ENCODE measurements at places on chromosomes 4 and X. TPM values are rescaled to one million over a fixed set of nuclear protein-coding genes. Genes with fewer than 3 reads are reported as not detected.

GRCh38 chrX:119187298-119187697, 48.8 kb upstream of the PGRMC1 start:
- no peak overlapping the region for H3K4me3 ChIP-seq
- no peak for DNase-seq
- no peaks in the 10 kb centered on the region for H3K36me3 ChIP-seq
- H3K4me1 ChIP-seq = no peaks in the 10 kb centered on the region
- no peak overlapping the region for H3K27ac ChIP-seq
- H3K27me3 ChIP-seq = no peaks in the 10 kb centered on the region

GRCh38 chrX:7219153-7219705, 71.3 kb upstream of the PUDP start:
- no peak for DNase-seq
- H3K36me3 ChIP-seq = no peaks in the 10 kb centered on the region
- H3K4me1 ChIP-seq = no peaks in the 10 kb centered on the region
- H3K27me3 ChIP-seq = no peaks in the 10 kb centered on the region

DNA sequence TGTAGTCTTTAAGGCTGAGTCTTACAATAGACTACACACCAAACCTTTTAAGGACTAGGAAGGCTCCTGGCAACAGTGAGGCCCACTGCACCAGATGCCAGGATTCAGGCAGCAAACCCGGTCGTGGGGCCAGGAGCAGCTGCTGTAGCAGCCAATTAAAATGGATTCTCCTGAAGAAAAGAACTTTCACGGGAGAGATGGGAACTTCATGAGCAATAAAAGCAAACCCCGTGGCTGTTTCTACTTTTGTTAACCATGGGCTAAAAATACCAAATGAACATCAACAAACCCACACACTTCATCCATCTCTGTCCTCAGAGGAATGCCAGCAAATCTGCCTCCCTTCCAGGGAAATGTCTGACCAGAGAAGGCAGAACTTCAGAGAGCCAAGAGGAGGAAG, 101.4 kb downstream of the BTC start:
- no peak overlapping the region for H3K27ac ChIP-seq
- H3K4me3 ChIP-seq = no peak overlapping the region
- H3K27me3 ChIP-seq = no peaks in the 10 kb centered on the region
- no peak for DNase-seq

DNA sequence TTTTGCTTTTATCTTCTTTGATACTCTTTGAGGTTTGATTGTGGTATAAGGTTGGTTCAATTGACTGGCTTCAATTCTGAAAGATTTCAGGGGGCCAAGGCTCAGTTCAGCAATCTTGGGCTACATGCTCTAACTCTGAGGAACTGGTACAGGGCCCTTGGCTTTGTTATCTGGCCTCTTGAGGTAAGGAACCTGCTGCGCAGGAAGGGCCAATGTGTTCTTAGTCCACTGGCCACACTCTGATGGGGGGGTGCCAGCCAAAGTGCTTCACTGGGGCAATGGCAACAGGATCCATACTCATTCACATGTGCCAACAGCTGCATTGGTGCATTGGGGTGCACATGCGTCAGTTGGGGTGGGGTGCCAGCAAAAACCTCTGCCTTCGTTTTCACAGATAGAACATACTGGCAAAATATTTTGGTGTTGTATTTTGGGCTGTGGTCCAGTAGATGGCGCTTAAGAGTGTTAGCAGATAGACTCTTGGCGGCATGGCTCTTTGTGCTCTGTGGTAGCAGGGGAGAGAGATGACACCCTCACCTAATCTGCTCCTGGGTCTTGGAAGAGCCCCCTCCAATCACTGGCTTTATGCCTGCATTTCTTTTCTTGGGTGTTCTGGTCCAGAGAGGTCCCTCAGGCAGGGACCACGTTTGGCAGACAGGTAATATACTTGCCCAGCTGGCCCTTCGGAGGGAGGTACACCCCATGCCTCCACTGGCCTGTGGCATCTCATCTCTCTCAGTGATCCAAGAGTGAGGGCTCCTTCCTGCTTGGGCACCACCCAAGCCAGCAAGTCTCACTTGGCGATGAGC, 42.9 kb downstream of the NDST3 start:
- H3K4me1 ChIP-seq = no peaks in the 10 kb centered on the region
- H3K36me3 ChIP-seq = no peaks in the 10 kb centered on the region
- H3K27ac ChIP-seq = no peak overlapping the region
- H3K4me3 ChIP-seq = no peak overlapping the region

GRCh38 chr4:7781993-7782392, 157.7 kb downstream of the AFAP1 start:
- H3K4me1 ChIP-seq = no peaks in the 10 kb centered on the region
- no peak overlapping the region for H3K4me3 ChIP-seq
- H3K36me3 ChIP-seq = no peaks in the 10 kb centered on the region
- H3K27me3 ChIP-seq = no peaks in the 10 kb centered on the region

DNA sequence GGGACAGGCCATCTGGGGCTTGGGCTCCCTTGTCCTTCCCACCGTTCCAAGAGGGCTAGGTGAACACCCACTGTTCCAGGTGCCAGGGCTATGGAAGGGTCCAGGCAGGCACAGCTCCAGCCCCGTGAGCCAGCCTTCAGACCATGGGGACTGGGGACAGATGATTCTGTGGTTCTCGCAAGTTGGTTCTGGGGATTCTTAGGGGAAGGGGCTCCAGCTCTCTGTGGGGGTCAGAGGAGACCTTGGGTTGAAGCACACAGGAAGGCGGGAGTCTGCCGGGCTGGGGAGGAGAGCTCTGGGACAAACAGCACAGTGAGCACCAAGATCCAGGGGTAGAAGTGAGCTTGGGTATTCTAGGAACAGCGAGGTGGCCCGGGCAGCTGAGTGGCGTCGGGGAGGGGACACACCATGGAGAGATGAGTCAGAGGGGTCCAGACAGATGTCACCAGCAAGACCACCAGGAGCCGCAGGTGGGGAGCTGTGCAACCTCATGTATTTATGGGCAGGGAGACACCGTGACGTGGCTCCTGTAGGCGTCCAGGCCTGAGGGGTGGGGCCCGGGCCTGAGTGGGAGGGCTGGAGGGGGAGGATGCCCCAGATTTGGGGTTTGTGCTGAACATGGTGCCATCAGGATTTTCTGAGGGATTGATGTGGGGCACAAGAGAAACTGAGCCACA, 48.8 kb upstream of the HMX1 start:
- H3K27me3 ChIP-seq = peaks cover 5% of the 10 kb centered on the region
- H3K4me3 ChIP-seq = no peak overlapping the region
- no peaks in the 10 kb centered on the region for H3K36me3 ChIP-seq
- no peak overlapping the region for H3K27ac ChIP-seq

GRCh38 chrX:129510331-129510730, 13.0 kb downstream of the SMARCA1 start:
- no peak overlapping the region for H3K4me3 ChIP-seq
- no peaks in the 10 kb centered on the region for H3K36me3 ChIP-seq

- no peak overlapping the region for H3K4me3 ChIP-seq
These were observed 86.4 kb upstream of the UXT start for GRCh38 chrX:47745416-47745815.

GRCh38 chr4:116952530-116953136, 132.7 kb downstream of the TRAM1L1 start:
- no peak overlapping the region for H3K27ac ChIP-seq
- DNase-seq = no peak
- no peaks in the 10 kb centered on the region for H3K27me3 ChIP-seq
- H3K36me3 ChIP-seq = no peaks in the 10 kb centered on the region
- no peak overlapping the region for H3K4me3 ChIP-seq

- H3K27me3 ChIP-seq = no peaks in the 10 kb centered on the region
- peaks cover 7% of the 10 kb centered on the region for H3K4me1 ChIP-seq
- no peak overlapping the region for H3K27ac ChIP-seq
- H3K36me3 ChIP-seq = no peaks in the 10 kb centered on the region
- H3K4me3 ChIP-seq = no peak overlapping the region
- no peak for DNase-seq
These were observed 21.6 kb downstream of the PRIMPOL start for GRCh38 chr4:184671101-184671500.

- H3K27ac ChIP-seq = no peak overlapping the region
- DNase-seq = no peak
- no peak overlapping the region for H3K4me3 ChIP-seq
- H3K36me3 ChIP-seq = no peaks in the 10 kb centered on the region
- no peaks in the 10 kb centered on the region for H3K4me1 ChIP-seq
These were observed 2361.9 kb downstream of the ARAP2 start for GRCh38 chr4:33882246-33882990.

GRCh38 chr4:100070868-100071267, 119.4 kb downstream of the DDIT4L start:
- H3K27me3 ChIP-seq = no peaks in the 10 kb centered on the region
- no peaks in the 10 kb centered on the region for H3K4me1 ChIP-seq
- H3K27ac ChIP-seq = no peak overlapping the region
- no peak overlapping the region for H3K4me3 ChIP-seq
- no peak for DNase-seq
- H3K36me3 ChIP-seq = no peaks in the 10 kb centered on the region

GRCh38 chrX:14939644-14940043, 66.4 kb downstream of the MOSPD2 start:
- no peak overlapping the region for H3K27ac ChIP-seq
- H3K4me3 ChIP-seq = no peak overlapping the region
- DNase-seq = no peak
- no peaks in the 10 kb centered on the region for H3K4me1 ChIP-seq
- H3K27me3 ChIP-seq = no peaks in the 10 kb centered on the region
- no peaks in the 10 kb centered on the region for H3K36me3 ChIP-seq

DNA sequence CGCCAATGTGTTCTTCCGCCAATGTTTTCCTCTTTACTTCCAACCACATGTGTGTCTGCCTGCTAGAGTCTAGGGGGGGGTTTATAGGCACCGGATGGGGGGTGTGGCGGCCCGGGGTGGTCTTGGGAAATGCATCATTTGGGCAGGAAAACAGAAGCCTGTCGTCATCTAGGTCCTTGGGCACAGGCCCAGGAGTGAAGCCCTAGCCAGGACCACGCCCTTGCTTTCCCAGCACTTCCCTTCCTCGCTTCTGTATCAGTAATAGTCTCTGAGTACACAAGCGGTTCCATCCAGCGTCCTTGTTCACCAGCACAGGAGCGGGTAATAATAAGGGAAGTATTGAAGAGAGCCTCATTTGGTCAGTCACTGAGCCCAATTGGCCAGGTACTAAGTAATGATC, 74.5 kb downstream of the QDPR start:
- H3K4me3 ChIP-seq = no peak overlapping the region
- H3K27me3 ChIP-seq = no peaks in the 10 kb centered on the region
- H3K36me3 ChIP-seq = no peaks in the 10 kb centered on the region
- no peaks in the 10 kb centered on the region for H3K4me1 ChIP-seq
- no peak overlapping the region for H3K27ac ChIP-seq

- no peak overlapping the region for H3K4me3 ChIP-seq
- DNase-seq = no peak
- peaks cover 9% of the 10 kb centered on the region for H3K4me1 ChIP-seq
- no peaks in the 10 kb centered on the region for H3K27me3 ChIP-seq
- H3K27ac ChIP-seq = no peak overlapping the region
- H3K36me3 ChIP-seq = no peaks in the 10 kb centered on the region
These were observed 1.2 kb upstream of the ACE2 start for GRCh38 chrX:15601932-15602331.

NUDT10 gene
- total RNA-seq = not detected

SLC4A4 gene
- total RNA-seq = 334 TPM

LPAR4 gene
- total RNA-seq = 3.0 TPM

GUCY1A1 gene
- total RNA-seq = 20.0 TPM

CLDN34 gene
- total RNA-seq = not detected

RTL3 gene
- not detected for total RNA-seq

PAGE2 gene
- total RNA-seq = not detected

TCEAL7 gene
- total RNA-seq = 0.99 TPM

CSN1S1 gene
- 2.3 TPM for total RNA-seq

GLUD2 gene
- 3.1 TPM for total RNA-seq

ATP6AP1 gene
- 51.4 TPM for total RNA-seq
